ENCODE measurements at places on chromosomes 1 and 21.

DNA sequence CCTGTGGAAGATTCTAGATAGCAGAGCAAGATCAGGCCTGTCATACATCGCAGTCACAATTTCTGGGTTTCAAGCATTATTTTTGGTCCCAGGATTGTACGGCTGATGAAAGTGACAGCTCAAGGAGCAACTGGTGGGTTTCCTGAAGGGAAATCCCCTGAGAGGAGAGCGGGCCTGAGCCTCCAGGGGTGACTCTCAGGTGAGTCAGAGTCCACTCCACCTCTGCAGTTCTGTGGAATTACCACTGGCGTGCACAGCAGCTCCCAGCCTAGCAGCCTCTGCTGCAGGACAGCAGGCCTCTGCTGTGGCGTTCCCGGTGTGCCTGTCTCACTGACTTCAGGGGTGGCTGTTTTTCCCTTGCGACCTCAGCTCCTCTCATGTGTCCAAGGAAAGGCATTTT is 24.4 kb downstream of the SLC66A1 start:
- DNase-seq, result no peak

DNA sequence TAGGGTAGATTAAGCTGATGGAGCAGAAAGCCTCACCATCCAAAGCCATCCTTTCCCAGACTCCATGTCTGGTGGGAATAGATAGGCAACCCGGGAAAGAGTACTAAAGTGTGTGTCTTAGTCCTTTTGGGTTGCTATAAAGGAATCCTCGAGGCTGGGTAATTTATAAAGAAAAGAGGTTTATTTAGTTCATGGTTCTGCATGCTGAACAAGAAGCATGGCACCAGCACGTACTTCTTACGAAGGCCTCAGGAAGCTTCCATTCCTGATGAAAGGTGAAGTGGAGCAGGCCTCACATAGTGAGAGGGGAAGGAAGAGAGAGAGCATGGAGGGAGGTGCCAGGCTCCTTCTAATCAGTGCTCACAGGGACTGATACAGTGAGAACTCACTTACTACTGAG is 6.2 kb upstream of the SLC37A1 start:
- DNase-seq, result no peak

- no peak for DNase-seq
Measured at GRCh38 chr21:26801498-26801897, 43.7 kb downstream of the ADAMTS1 start.

- no peak for DNase-seq
Measured at GRCh38 chr21:37145635-37146111, 72.6 kb downstream of the TTC3 start.

GRCh38 chr21:8989721-8990325 is 1531.6 kb upstream of the TPTE start:
- peak; percentile 70 for DNase-seq

GRCh38 chr1:211908453-211908852 is 77.9 kb upstream of the LPGAT1 start:
- no peak for DNase-seq

DNA sequence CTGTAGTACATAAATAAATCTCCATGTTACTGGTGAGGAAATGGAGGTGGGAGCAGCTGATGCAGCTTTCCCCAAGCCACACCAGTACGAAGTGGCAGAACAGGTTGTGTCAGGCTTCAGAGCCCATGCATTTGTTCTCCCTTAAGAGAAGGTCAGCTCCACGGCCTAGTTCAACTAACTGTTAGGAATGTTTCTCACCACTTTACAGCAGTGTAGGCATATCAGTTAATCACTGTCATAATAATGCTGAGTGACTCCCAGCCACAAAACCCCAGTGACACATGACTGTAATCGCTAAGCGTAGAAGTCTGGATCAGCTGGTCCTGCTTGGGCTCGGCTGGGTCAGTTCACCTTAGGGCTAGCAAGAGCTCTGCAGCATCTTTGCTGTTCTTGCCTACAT is 90.4 kb downstream of the VPS26C start:
- DNase-seq, result no peak

DNA sequence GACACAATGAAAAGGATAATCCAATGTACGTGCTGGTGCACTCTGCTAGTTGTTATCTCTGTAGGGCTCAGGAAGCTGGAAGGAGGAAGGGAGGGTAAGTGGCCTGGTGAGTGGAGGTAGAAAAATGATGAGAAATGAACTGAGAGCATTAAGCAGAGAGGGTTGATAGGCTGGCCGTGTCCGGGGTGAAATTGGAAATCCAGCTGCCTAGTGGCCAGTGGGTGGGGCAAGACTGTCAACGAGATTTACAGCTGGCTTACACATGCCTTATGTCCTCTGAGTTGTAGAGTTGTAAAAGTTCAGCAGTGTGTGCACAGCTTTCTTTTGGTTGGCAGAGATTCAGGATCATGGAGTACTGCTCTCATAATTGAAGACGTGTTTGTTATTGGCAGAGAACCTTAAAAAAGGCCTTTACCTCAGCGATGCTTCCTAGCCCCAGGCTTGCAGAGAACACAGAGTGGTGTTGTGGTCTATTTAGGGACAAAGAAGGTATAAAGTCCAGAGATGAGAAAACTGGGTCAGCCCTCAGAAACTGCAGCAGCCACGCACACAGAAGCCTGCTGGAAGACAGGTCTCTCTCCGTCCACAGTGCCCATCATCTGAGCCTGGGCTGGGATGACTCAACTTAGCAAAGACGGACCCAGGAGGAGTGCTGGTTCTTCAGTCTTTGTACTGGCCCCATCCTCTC is 132.4 kb downstream of the EDEM3 start:
- DNase-seq, result peak; percentile 83
